Keratinocyte (primary cell): ENCODE measurements at places on chromosomes 12 and 14.

DNA sequence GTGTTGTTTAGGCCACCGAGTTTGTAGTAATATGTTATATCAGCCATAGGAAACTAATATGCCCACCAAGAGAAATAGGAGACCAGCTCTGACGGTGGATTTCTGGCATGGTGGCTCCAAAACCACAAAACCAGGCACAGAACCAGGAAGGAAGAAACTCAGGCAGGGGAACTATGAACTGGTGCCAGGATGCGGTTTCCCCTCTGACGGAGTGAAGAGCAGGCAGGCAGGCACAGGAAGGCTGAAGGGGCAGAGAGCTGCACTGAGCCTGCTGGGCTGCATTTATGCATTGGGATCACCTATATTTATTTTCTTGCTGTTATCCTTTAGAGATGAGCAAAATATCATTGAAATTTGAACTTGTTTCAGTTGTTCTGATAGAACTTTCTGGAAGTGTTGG, 479.4 kb downstream of the VRK1 start:
- DNase-seq = no peak

DNA sequence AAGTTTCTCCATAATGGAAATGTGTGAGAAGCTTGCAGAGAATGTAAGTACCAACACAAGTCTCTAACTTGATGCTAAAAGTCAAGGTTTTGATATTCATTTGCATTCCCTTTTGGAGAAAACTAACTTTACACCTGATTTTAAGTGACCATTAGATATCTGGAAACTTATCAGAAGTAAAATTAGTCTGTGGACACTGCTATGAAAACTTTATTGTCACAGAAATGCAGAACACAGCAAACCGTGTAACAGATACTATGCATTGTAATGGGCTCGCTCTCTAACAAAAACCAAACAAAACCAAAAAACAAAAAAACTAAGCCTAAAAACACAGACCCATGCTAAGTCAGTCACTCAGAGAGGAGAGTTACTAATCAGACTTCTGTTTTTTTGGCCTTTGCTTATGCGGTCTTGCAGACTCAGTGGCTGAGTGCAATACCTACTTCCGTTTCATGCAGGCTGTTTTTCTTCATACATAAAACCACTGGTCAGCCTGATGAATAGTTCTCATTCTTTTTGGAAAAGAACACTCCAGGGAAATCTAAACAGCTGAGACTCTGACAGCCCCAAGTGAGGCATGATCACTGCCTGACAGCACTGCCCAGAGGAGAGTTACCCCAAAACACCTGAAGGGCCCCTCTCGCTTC, 35.7 kb downstream of the NRDE2 start:
- no peak for DNase-seq

GRCh38 chr14:60573943-60574495, 65.1 kb downstream of the SIX6 start:
- no peak for DNase-seq

DNA sequence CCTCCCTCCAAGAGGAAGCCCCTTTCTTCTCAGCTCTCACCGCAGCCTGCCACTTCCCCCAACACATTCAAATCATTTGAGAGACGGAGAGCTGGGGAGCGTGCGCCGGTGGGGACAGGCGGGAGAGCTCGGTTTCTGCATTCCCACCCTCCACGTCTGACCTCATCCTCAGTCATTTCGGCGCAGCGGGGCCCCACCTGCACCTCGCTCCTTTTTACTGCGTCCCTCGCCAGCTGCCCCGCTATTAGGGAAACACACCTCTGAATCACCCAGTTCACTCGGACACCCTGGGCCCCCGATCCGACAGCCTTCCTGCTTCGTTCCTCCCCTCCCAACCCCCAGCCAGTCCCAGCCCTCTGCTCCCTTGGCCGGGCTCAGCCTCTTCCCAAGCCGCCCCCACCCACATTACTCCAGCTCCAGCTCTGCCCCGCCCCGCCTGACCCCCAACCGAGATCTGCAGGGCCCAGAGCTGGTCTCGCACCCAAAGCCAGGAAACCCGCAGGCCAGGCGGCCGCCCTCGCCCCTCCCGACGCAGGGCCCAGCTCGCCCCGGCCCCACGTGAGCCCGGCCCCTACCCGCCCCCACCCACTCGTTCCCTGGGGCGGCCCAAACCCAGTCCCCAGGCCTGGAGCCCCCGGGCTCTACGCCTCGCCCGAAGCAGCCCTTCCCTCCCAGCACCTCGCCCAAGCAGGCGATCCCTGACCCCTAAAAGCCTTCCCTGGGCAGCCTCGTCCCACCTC, 783 bp downstream of the CORO1C start:
- DNase-seq = no peak

DNA sequence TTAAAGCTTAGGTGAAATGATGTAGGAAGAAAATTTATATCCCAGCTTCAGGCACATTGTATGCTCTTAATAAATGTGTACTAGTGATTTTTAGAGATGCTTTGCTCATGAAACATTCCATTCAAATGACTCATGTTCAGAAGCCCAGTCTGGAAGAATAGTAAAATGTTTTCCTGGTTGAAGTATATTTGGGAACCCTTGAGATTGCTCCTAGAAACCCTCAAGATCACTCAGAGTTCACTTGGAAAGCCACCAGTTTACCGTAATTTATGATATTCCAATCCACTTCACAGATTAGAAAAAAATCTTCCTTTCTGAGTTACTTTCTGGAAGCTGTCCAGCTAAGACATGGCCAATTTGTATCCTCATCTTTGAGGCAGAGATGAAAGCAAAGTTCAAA, 186.4 kb downstream of the SYT10 start:
- DNase-seq = no peak

GRCh38 chr12:58487678-58488161, 432.6 kb downstream of the LRIG3 start:
- DNase-seq = no peak

- DNase-seq = no peak
These were observed 181.9 kb upstream of the BMP4 start for GRCh38 chr14:54138354-54139038.

- DNase-seq = no peak
These were observed 147.0 kb downstream of the SLC16A7 start for GRCh38 chr12:59742841-59743240.

DNA sequence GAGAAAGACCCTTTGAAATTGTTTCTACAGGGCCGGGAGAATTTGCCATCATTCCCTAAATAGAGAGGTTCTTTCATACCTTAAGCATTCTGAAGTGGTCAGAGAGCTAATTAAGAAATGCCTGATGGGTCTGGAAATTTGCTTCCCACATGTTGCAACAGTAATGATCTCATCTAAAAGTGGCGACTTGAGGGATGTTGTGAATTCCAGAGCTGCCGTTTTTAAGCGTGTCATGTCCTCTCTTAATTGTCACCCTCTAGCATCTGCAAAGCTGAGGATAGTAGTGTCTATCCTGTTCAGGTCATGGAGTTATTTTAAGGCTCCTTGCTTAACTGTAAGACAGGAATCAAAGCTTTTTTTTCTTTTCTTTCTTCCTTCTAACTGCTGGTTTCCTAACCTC, 60.4 kb downstream of the FOS start:
- DNase-seq = no peak

DNA sequence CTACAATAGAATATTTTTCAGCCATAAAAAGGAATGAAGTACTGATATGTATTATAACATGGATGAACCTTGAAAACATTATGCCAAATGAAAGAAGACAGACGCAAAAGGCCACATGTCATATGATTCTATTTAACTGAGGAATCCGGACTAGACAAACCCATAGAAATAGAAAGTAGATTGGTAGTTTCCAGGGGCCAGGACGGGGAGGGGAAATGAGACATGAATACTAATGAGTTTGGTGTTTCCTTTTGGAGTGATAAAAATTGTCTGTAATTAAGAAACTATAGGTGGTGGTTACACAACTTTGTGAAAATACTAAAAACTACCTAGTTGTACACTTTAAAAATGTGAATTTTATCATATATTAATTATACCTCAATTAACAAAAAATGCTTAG, 247.6 kb downstream of the BCAT1 start:
- DNase-seq = no peak

DNA sequence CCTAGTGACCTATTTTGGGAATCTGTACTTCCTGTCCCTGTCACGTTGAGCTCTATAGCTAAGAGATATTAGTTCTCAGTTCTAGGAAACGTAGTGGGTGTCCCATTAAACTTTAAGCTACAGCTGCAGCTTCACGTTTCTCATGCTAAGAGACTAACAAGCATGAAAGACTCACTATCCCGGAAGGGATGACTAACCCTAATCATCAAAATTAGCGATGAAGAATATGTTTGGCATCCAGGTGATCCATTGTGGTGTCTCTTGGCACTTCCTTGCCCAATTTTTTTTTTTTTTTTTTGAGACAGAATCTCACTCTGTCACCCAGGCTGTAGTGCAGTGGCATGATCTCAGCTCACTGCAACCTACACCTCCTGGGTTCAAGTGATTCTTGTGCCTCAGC, 11.0 kb upstream of the LALBA start:
- DNase-seq = peak; percentile 60

DNA sequence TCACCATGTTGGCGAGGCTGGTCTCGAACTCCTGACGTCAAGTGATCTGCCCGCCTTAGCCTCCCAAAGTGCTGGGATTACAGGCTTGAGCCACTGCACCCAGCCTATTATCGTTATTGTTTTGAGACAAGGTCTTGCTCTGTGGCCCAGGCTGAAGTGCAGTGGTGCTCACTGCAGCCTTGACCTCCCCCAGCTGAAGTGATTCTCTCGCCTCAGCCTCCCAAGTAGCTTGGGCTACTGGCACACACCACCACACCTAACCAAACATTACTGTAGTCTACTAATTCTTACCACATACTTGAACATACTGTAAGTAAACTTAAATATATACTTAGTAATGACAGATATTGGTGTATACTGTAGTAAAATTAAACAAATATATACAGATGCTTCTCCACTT, 4.5 kb upstream of the CDCA4 start:
- DNase-seq = no peak

DNA sequence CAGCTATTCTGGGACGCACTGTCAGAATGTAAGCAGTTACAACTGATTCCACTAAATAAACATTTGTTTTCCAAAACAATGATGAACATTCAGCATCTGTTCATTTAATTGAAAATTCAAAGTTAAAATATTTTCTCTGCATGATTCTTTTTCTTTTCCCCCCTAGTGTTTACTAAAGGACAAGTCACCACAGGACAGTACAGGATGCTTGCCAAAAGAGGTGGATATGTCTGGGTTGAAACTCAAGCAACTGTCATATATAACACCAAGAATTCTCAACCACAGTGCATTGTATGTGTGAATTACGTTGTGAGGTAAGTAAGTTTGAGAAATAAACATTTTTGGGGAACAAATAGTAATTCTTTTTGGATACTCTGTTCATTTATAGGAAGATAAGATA, 28.2 kb upstream of the SNAPC1 start:
- no peak for DNase-seq

- DNase-seq = no peak
These were observed 1.1 kb downstream of the SMIM41 start for GRCh38 chr12:52080403-52081251.

- DNase-seq = no peak
These were observed 352 bp downstream of the PHB2 start for GRCh38 chr12:6970096-6970527.

GRCh38 chr12:65859519-65859918, 35.2 kb downstream of the HMGA2 start:
- no peak for DNase-seq

- no peak for DNase-seq
These were observed 148.6 kb upstream of the VASH1 start for GRCh38 chr14:76612654-76613053.

DNA sequence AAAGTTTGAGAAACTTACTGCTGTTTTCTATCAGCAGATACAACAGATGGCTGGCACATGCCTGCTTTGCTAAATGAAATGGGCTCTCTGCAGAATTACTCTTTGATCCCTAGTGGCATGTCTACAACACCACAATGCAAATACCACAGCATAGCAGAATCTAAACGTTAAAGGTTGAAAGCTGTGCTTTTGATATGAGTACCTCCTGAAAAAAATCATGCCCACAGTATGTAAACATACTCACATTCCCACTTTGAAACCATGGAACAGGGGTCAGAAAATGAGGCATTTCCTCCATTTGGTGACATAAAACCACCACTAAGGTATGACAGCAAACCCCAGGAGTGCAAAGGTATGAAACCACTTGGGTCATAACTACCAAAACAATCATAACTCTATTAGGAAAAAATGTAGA, 7.5 kb downstream of the WIF1 start:
- no peak for DNase-seq

DNA sequence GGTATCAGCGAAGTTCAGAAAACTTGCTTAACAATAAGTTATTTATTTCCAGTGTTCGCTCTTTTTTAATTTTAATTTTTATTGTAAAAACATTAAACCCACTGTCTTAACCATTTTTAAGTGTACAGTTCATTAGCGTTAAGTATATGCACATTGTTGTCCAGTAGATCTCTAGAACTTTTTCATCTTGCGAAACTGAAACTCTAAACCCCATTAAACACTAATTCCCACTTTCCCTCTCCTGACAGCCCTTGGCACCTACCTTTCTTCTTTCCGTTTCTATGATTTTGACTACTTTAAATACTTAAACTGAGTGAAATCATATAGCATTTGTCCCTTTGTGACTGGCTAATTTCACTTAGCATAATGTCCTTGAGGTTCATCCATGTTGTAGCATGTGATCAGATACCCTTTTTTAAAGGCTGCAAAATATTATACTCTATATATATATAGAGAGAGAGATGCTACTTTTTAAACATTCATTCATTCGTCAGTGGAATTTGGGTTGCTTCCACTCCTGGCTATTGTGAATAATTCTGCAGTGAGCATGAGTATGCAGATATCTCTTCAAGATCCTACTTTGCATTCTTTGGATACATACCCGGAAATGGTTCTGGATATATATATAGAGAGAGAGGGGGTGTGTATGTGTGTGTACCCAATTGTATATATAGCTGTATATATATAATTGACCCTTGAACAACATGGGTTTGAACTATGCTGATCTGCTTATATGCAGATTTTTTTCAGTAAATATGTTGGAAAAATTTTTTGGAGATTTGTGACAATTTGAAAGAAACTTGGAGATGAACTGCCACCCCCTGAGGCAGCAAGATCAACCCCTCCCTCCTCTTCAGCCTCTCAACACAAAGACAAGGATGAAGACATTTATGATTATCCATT, 74.7 kb upstream of the EVL start:
- DNase-seq = no peak

- DNase-seq = no peak
These were observed 9.4 kb downstream of the AKT1 start for GRCh38 chr14:104786091-104786586.

DNA sequence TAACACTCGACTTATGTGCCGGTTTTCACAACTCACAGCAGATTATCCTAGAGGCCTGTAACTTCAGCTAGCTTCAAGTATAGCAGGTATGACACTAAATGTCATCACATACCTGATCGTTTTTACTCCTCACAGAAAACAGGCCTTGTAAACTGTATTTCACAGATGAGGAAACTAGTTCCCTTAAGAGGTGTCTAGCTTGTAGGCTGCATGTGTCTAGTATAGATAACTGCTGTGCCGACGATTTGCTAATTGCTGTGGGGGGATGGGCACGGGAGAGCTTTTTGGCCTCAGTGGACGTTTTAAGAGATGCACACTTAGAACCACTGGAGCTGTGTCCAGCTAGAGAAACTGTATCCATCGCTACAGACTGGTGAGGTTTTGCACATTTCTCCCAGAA, 78.8 kb downstream of the PAPOLA start:
- no peak for DNase-seq
